ENCODE measurements at places on chromosomes 1 and 21.

- DNase-seq = no peak
Observed at GRCh38 chr1:92886886-92887419, 55.1 kb downstream of the RPL5 start.

DNA sequence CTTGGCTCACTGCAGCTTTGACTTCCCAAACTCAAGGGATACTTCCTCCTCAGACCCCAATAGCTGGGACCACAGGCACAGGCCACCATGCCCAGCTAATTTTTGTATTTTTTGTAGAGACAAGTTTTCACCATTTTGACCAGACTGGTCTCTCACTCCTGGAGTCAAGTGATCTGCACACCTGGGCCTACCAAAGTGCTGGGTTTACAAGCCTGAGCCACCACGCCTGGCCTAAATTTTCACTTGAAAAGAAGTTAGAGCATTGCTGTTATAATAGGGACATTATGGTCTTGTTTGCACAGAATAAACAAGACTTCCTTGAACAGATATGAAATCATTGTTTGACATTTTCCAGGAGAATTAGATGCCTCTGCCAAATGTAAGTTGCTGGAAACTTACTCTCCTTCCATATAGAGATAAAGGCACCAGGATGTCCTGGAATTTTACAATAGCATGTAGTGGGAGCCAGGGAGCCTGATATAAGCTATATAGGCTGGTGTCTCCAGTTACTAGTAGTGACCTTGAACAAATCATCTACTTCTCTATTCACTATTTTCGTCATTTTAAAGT is 16.9 kb downstream of the SLC35A3 start:
- no peak for DNase-seq

- no peak for DNase-seq
Observed at GRCh38 chr1:33182896-33183295, 1.1 kb upstream of the TRIM62 start.

DNA sequence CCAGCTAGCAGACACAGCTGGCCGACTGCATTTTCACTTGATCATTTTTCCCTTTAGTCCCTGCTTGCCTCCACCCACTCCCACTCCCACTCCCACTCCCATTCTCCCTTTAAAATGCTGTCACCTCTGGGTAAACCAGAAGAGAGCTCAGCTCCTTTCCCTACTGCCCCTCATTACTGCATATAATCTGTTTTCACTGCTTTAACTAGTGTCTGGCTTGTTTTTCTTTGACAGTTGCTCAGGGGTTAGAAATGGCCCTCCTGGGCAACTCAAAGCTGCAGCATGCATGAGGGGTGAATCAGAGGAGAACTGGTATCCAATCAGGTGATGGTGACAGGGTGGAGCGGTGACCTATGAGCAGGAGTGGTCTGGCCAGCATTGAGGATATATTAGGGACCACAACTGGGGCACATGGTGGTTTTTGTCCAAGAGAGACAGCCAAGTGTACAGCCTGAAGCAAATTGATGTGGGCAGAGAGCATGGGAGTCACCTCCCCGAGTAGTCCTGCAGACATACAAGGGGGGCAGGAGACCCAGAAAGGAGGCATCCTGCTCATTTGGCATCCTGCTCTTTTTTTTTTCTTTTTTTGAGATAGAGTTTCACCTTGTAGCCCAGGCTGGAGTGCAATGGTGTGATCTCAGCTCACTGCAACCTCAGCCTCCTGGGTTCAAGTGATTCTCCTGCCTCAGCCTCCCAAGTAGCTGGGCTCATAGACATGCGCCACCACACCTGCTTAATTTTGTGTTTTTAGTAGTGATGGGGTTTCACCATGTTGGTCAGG is 42.6 kb upstream of the SRSF10 start:
- DNase-seq = no peak

- DNase-seq = no peak
Observed at GRCh38 chr1:186577216-186577615, 103.0 kb downstream of the PTGS2 start.

DNA sequence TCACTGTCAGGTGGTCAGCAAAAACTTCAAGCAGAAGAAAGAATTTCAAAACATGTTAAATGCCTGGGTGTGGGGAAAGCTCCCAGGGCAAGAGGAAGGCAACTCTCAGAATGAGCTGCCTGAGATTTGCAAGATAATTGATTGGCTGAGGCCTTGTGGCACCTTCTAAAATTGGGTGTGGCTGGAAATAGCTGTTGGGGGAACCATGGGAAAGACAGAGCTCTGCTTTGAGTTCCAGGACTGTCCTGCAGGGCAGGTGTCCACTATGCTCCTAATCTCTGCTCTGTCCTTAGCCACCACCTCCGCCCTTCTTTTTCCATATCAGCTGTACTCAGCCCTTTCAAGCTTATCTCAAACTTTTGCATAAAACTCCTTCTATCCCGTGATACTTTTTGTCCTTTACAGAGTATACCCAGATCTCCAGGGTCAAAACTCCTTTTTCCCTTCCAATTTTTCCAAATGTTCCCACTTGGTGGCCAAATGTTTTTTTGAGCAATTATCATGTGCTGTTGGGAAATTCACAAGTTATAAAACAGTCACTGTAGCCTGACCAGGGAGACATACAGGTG is 23.8 kb upstream of the PPP2R5A start:
- DNase-seq = no peak

- no peak for DNase-seq
Observed at GRCh38 chr1:222202831-222203230, 345.1 kb downstream of the HHIPL2 start.

DNA sequence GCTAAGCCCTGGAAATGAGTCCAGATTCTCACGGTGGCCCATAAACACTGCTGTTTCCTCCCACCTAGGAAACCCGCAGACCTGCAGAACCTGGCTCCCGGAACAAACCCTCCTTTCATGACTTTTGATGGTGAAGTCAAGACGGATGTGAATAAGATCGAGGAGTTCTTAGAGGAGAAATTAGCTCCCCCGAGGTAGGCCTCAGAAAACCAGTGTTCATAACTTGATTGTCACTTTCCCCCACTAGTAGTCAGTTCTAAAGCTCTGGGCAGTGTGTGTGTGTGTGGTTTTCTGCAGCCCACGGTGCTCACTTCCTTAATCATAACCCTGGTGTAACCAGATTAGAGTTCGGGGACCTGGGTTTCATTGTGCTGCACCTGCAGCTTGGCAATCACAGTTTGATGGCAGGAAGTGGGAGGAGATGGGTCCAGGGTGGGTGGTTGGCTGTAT is 39.1 kb downstream of the CLIC6 start:
- DNase-seq = no peak

DNA sequence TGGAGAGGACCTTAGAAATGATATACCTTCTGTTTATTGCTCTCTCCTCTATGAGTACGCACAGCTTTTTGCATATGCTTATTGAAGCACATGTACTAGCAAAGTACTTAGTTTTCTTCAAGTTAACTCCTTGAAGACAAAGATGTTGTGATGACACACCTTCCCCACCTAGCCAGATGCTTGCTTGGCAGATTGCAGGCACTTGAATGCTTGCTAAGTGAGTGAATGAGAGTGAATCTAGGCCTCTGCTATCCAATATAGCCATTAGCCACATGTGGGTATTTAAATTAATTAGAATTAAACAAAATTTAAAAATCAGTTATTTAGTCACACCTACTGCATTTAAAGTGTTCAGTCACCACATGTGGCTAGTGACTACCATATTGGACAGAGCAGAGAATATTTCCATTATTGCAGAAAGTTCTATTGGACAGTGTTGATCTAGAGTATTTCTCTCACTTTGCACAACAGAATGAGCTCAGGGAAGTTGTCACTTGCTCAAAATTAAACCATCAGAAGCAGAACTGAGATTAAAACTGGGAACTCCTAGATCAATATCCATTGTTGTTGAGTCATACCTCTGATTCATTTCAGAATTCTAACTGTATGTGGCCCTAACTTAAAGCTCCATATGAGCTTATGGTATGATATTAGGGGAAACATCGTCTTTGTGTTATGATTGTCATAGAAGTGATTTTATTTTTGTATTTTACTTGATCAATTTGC is 8.6 kb upstream of the EEIG2 start:
- DNase-seq = no peak

GRCh38 chr1:64133036-64133435 is 70.4 kb upstream of the UBE2U start:
- DNase-seq = no peak

DNA sequence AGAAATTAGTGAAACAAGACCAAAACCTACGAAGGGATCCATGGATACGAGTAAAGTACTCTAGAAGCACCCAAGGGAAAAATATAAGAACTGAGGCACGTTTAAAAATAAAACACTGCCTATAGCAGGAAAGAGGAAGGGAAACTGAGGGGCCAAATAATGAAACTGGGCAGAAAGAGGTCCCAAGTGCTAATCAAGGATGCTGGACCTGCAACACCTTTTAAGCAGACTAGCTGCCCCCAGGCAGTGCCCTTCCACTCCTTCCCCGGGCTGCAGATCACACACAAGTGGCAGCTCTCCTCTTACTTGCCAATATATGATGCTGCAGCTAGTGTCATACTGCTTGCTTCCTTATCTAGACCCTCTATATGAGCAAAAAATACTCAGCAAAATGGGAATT is 7.6 kb upstream of the OTUD7B start:
- DNase-seq = no peak

GRCh38 chr1:54681358-54681757 is 34.3 kb upstream of the TTC4 start:
- no peak for DNase-seq

DNA sequence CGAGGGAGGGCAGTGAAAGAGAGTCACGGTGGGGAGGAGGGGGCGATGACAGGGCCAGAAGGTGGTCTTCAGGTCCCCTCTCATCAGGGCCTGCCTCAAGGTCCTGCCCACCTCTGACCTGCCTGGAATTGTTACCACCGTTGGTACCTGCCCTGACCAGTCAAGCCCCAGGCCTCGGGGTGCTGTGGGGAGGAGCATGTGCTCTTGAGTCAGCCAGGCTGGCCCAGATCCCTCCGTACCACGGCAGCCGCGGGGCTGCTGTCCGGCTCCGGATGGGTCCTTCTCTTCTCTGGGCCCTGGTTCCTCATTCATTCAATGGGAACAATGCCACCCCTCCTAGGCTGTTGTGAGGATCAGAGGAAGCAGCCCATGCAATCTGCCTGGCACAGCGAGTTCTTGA is 22.0 kb downstream of the SERINC2 start:
- DNase-seq = no peak

DNA sequence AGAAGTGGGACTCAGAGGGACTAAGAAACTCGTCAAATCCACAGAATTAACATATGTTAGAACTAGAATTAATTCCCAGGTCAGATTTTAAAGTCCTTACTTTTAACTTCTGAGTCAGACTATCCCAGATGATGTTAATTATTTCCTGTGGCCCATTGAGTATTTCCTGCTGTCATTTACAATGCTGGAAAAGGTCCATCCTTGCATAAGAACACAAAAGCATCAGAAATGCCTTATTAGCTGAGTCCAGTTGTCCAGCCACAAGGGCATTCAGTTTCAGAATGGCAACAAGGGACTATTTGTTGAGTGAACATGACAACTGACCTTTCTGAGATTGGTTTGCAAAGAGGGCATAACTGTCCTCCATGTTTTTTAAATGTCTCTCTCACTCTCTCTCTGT is 16.5 kb upstream of the HIVEP3 start:
- no peak for DNase-seq

- no peak for DNase-seq
Observed at GRCh38 chr1:31476891-31477846, 64.2 kb downstream of the SERINC2 start.

- no peak for DNase-seq
Observed at GRCh38 chr1:109787845-109788601, 24.3 kb upstream of the EPS8L3 start.

DNA sequence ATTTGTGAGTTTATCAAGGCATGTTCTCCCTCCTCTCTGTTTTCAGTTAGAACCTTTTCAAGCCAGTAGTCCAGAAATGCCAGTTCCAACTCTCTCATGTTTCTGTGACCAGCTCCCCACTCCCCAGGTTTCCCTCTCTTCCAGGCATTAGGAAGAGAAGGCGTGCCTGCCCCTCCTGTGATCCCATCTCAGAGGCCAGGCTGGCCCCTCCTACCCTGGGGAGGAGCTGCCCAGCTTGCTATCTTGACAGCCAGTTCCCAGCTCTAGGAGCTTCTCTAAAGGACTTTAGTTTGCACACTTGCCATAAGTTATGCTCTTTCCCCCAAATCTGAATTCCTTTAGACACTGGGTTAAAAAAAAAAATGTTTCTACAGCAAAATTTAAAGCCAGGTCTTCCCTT is 8.9 kb downstream of the HYI start:
- DNase-seq = no peak

DNA sequence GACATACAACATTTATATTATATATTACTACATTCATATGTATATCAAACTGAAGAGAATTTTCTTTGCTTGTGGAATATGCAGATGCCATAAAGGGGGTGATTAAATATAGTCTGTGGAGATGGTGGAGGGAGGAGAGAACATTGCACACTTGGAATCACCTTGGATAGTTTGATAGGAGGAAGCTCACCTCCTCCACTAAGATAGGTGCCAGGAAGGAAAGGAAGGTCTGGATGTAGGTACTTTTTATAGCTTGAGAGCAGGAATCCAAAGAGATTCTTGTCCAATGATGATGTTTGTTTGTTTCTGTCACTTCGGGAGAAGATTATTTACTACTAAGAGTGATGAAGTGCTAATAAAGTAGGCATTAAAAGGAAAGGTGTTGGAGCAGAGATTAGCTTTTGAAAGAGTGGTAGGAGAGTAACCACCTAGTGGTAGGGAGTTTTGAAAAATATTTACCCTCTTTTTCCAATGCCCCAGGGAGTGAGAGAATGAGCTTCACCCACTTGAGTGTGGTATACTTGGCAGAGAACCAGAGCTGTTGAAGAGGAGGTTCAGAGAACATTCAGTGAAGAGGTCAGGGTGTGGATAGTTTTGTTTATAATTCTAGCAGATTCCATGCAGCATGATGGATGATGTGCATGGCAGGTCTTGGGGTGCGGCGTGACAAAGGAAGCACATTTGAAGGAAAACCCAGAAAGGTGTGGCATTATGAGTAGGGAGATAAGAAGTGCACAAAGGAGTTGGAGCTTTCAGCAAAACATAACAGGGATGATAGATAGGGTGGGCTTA is 145.0 kb downstream of the PATJ start:
- DNase-seq = no peak

- no peak for DNase-seq
Observed at GRCh38 chr21:33071770-33072306, 1.9 kb downstream of the OLIG1 start.

DNA sequence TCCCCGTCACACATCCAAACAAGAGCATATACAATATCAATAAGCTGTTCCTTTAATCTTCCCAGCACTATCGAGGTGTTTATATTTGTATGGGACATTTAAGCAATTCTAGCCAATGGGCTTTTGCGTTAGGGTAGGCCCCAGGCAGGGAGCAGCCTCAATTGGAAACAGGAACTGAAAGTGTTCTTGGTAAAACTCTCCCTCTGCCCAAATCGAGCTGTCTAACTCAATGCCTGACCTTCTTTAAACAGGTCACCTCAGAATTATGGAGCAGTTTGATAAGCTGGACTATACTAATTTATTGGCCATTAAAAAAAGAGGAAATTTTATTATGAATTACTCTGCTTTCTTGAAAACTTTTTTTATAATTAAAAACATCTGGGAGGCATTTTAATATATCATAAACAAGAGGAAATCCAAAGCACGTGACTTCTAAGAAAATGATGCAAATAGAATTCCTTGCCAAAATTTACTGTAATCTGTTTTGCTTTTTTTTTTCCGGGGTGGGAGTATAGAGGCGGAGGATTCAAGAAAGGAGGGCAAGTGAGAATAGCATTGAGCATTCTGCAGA is 498.1 kb downstream of the LMO4 start:
- no peak for DNase-seq
